Thoracic aorta (tissue), 2 donors: ENCODE measurements at places on chromosomes 16 and 17. TPM values are rescaled to one million over a fixed set of nuclear protein-coding genes. Genes with fewer than 3 reads are reported as not detected.

CPHXL2 gene
- not detected for total RNA-seq

GRCh38 chr16:78195797-78196196, 96.3 kb downstream of the WWOX start:
- DNase-seq: no peak

GRCh38 chr17:66169839-66170238, 22.1 kb downstream of the CEP112 start:
- no peak for DNase-seq

- DNase-seq: no peak
These were observed 9.0 kb downstream of the ADGRG1 start for GRCh38 chr16:57637424-57637823.

DNA sequence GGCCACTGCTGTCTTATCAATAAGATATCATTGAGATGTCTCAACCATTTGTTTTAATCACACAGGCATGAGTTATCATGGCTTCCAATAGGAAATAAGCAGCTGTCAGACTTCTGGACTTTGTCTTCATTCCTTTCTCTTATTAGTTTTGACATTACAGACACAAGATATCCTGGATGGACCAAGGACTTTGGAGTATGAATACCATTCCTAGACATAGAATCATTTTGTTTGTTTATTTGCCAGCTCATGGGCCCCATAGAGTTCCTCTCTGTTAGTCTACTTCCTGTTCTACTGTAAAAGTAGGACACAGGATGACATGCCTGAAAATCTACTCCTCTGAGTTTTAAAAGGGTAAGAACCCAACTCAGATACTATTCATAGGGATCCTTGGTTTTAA, 77.7 kb upstream of the KCNJ16 start:
- DNase-seq: no peak

DNA sequence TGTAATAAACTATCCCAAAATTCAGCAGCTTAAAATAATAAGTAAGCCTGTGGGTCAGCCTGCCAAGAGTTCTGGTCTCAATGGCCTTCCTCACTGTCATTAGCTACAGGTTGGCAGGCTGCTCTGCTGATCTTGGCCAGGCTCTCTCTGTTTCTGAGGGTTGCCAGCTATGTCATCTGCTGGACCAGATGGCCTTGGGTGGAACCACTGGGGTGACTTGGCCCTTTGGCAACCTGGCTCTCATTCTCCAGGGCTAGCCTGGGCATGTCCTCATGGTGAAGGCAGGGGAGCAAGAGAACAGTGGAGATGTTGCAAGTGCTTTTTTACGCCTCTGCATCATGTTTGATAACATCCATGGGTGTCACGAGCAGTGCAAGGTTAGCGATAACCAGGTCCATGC, 13.9 kb downstream of the ITGAM start:
- no peak for DNase-seq
